ENCODE measurements at places on chromosomes 7 and 10.

GRCh38 chr7:71871446-71871845 lies 540.7 kb downstream of the CALN1 start:
- DNase-seq, result no peak

GRCh38 chr10:93436591-93437085 lies 45.5 kb downstream of the MYOF start:
- no peak for DNase-seq

GRCh38 chr10:62813981-62814380 lies 2.2 kb downstream of the EGR2 start:
- DNase-seq, result no peak

DNA sequence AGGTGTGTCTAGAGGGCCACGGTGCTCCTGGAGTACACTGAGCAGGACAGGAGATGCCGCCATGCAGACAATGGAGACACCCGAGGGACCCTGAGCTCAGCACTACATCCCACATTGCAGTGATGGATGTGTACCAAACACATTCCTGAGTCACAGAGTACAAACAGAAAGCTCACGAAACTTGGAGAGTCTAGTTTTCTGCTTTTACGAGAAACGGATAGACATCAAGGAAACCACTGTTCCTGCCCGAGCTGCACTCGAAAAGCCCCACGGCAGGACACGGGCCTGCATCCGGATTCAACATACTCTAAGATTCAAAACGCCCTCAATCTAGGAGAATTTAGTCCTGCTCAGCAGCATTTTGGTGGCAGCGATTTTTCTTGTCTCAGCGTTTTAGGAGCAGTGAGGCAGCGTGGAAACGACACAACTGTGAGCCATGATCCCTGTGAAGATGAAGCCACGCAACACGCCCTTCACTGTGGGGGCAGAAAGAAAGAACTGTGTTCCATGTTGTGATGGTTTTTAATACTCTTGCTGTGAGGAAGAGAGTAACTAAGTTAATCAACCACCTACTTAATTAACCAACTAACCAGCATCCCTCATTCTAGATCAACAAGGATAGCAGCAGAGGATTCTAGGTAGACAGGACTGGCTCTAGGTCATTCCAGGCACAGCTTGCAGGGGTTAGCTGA lies 3.2 kb downstream of the TNS3 start:
- no peak for DNase-seq

DNA sequence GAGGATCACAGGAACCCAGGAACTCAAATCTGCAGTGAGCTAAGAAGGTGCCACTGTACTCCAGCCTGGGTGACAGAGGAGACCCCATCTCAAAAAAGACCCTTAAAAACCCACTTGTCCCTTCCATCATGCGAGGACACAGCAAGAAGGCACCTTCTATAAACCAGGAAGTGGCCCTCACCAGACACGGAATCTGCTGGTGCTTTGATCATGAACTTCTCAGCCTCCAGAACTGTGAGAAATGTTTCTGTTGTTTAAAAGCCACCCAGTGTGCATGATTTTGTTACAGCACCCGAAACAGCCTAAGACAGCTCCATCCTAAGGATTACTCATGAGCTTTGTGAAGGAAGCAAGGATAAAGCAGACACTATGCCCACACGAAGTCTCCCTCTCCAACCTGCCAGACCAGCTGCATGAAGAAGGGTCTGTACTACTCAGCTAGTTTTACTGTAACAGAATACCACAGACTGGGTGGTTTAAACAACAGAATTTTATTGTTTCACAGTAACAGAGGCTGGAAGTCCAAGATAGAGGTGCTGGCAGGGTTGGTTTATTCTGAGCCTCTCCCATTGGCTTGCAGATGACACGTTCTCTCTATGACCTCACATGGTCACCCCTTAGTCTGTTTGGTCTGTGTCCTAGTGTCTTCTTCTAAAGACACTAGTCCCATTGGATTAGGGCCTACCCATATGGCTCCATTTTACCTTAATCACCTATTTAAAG lies 13.7 kb downstream of the VIM start:
- DNase-seq, result no peak

DNA sequence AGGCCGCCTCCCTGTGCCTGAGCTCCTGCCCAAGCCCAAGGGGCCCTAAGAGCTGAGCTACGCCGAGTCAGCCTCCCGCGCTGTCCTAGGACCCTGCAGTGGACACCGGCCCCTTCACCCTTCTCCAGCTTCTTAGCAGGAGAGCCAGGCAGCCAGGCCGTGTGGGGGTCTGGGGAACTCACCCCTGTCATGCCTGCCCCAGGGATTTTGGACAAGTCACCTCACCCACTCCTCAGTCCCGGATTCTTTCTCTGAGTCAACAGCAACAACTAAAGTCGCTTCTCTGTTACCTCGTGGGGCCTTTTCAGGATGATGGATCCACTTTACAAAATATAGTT lies 79.3 kb downstream of the MKI67 start:
- DNase-seq, result no peak

GRCh38 chr7:51577390-51577789 lies 260.8 kb upstream of the COBL start:
- no peak for DNase-seq
